ENCODE measurements at places on chromosomes 1 and 21.

GRCh38 chr1:27552911-27553420 lies 51.0 kb downstream of the AHDC1 start:
- no peak for DNase-seq

DNA sequence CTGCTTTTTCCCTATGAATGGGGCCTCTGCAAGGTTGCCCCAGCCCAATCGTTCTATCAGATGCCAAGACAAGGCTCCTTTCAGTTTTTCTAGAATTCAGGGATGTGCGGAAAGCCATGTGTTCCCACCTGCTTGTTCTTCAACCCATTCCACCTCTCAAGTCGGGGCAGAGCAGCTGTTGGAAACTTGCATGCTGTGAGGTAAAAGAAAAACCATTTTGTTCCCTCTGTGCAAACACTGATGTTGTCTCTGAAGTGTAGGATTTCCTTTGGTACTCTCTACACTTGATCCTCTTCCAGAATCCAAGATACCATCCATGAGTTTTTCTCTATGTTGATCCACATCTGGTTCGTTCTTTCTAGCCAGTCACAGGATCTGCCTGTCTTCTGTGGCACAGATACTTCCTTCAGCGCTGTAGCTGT lies 7.3 kb downstream of the IER5 start:
- no peak for DNase-seq

DNA sequence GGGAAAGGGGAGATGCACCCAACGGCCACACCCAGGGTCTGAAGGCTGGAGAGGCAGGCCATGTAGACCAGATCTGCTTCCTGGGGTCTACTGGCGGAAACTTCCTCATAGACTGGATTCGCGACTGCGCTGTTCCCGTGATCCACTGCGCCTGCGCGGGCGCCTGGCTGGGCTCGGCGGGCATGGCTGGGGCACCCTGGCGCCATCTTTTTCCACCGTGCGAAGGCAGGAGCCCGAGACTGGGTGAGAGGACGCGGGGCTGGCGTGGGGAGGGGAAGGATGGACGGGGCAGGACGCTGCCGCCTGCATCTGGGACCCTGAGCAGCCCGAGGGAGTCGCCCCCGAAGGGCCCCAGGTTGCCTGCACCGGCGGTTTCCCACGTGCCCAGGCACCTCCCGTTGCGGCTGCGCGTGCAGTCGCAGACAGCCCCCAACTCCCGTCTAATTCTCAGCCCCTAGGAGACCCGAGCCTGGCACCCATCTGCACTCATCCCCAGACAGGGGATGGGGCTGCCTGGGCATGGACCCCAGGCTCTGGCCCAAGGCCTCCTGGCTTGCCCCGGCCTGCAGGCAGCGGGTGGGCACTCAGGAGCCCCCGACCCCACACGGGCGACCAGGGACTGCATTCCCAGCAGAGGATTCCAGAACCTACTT lies 12.4 kb upstream of the FAM3B start:
- DNase-seq = no peak

DNA sequence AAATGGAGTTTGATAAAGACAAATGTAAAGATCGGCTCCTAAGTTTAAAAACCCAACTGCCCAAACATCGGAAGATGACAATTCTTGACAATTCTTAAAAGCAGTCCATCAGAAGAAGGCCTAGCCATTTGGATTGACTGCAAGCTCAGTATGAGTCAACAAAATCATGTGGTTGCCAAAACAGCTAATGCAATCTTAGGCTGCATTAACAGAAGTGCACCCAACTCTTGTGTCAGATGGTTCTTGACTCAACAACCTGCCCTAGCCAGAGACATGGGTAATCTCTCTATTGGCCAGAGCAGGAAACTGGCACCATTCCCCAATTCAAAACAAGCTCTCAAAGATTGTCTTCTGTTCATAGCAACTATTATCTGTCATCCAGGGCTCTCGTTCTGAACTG lies 9.9 kb upstream of the NCF2 start:
- DNase-seq = no peak

GRCh38 chr1:2047749-2048729 lies 2.2 kb upstream of the PRKCZ start:
- no peak for DNase-seq

- no peak for DNase-seq
These were observed 279.2 kb downstream of the RPS6KC1 start for GRCh38 chr1:213330281-213330680.

- DNase-seq = peak; percentile 16
These were observed 12.5 kb upstream of the ATF3 start for GRCh38 chr1:212595787-212596714.

GRCh38 chr1:156766298-156767100 lies 836 bp upstream of the PRCC start:
- no peak for DNase-seq

DNA sequence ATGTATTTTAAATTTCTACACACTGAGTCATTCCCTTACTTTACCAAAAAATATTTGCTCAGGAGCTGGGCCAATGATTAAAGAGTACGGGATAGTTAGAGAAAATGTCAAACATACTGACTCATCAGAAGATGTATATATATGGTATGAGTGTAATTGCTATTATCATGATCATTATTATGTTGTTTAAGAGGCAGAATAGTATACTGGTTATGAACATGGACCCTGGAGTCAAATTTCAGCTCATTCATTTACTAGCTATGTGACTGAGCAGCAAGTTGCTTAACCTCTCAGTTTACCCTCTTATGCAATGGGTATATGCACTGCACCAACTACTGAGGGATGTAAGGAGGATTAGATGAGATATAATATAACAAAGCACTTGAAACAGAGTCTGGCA lies 41.2 kb upstream of the USH2A start:
- DNase-seq = no peak

GRCh38 chr1:28160782-28161266 lies 15.7 kb downstream of the PTAFR start:
- no peak for DNase-seq

DNA sequence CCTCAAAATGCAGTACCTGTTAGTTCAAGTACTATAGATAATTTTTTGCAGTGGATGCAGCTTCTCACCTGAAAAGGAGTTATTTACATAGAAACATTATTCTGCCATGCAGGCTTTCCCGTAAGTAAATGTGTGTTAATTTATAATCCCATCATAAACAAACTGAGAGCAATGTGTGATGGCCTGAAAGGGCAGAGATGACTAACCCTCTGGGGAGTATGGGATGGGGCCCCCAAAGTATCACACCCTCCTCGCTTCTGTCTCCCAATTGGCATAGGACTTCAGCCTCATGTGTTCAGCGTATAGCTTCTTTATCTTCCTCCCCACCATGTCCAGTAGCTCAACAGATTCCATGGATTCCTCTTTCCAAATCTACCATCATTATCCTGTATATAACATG lies 7.6 kb downstream of the HMGCL start:
- DNase-seq = no peak

DNA sequence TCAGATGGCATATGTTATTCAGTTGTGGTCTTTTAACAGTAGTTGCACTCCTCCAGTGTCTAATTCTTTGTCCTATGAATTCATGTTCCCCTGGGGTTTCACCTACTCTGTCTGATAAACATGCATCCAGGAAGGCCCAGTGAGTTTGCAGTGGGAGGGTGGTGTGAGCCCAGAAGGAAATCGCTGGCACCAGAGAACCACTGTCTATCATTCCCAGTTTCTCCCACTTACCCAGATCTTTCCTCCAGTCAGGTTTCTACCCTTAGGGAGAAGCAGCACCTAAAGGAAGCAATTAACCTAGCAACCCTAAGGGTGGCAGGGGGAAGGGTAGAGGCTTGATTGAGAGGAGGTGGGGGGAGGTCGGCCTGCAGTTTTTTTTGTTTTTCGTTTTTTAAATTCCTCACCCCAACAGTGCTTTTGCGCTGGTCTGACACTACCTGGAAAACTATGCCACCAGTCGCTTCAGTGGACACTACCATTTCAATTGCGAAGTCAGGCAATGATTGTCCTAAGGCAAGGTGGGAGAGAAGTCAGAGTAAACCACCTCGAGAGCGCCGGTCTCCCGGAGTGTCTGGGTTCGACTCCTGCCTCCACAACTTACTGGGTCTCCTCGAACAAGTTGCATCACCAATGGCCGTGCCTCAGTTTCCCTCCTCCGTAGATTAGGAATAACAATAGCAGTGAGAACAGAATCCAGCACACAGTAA lies 766 bp upstream of the SLC44A3 start:
- no peak for DNase-seq

- no peak for DNase-seq
These were observed 58.0 kb upstream of the IFNAR2 start for GRCh38 chr21:33171616-33172169.

- DNase-seq = no peak
These were observed 15.6 kb downstream of the PODN start for GRCh38 chr1:53077599-53077965.

DNA sequence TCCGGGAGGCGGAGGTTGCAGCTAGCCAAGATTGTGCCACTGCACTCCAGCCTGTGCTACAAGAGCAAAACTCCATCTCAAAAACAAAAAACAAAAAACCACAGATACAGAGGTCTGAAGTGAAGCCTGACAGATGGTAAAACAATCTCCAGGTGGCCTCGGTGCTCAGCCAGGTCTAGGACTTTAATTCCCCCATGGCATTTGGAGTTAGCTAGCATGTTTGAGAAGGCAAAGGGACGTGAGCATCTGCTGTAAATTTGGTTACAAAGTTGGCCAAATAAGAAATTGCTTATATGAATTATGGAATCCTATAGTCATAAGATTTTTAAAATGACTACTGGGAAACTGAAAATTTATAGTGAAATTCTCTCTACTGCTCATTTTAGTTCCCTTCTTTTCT lies 98.3 kb upstream of the FMN2 start:
- no peak for DNase-seq

DNA sequence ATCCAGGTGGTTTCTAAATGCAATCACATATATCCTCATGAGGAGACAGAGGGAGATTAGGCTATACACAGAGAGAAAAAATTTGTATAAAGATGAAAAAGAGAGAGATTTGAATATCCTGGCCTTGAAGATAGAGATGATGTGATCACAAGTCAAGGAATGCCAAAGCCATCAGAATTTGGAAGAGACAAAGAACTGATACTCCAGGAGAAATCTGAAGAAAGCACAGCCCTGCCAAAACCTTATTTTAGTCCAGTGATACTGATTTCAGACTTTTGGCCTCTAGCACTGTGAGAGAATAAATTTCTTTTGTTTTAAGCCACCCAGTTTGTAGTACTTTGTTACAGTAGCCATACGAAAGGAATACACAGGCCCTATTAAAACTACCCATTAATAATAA lies 33.4 kb downstream of the DOCK7 start:
- no peak for DNase-seq

DNA sequence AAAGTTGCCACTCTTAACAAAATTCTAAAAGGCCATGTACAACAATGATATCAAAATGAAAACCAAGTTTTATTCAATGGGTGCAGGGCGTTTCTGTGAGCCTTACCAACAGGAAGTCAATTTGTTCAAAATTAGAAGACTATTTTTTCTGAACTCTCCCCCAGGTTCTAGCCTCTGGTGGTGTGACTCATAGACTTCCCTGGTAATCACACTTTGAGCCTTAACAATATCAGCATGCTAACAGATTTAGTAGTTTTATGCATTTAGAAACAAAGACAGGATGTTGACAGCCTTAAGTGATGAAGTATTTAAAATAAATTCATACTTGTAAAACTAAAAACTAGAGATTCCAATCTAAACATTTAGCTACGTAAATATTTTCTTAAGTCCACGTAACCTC lies 88.4 kb downstream of the LRRC8C start:
- no peak for DNase-seq

DNA sequence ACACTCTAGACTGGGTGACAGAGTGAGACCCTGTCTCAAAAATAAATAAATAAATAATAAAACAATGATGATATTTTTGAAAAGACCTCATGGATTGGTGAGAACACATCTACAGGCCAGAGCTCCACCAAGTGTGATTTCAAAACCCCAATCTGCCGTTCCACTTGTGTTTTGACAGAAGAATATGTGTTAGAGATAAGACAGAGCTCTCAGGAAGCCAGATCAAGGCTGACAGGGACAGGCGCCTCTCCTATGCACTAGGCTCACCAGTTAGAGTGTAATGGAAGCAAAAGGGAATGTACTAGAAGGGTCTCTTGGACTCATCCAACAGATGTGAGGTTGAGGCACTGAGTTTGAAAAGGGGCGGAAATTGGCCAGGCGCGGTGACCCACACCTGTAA lies 110.7 kb upstream of the ERRFI1 start:
- DNase-seq = no peak
